Sigmoid colon (tissue), 7 donors: ENCODE measurements at places on chromosomes 6 and 20. TPM values are rescaled to one million over a fixed set of nuclear protein-coding genes. Genes with fewer than 3 reads are reported as not detected.

Gene RBM24
- 8.3 TPM for total RNA-seq

- no peak for DNase-seq
Observed at GRCh38 chr20:2914160-2914559, 40.9 kb downstream of the PTPRA start.

GRCh38 chr6:25193460-25194171 is 85.6 kb upstream of the CARMIL1 start:
- peak; percentile 76 for DNase-seq

DNA sequence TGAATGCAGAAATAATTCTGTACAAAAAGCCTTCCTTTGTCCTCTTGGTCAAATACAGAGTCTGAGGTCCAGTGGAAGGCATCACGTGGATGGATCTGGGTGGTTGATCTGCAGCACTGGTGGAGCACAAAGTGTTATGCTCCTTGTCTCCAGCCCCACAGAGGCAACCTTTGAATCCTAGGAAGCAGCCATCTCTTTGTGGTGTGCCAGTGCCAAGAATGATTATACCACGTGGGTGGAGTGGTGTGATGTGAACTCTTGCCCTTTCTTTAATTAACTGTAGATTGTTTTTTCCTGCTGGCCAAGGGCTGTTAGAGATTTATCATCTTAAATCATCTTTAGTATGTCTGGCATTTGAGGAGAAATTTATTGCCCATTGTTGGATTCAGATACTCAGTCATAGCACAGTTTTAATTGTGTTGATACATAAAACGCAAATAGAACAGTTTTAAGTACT is 31.1 kb downstream of the NCOA7 start:
- DNase-seq = no peak

- no peak for DNase-seq
Observed at GRCh38 chr6:6688951-6689350, 100.4 kb downstream of the LY86 start.

GRCh38 chr6:113907102-113907815 is 50.1 kb downstream of the MARCKS start:
- no peak for DNase-seq

DNA sequence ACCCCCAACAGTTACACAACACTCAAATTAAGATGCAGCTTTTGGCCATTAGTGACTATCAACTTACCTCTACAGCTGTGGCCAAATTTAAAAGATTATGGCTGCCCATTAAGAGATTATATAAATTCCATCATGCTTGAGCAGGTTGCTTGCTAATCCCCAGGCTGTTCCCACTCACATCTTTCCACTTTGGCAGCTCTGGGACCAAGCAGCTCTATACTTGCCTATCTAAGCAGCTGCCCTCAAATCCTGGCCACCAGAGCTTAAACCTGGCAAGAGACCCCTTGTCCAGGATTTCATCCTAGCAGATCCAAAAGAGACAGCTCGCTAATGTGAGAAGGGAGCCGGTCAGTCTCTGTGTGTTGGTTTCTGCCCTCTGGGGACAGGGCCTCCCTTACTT is 127.9 kb downstream of the SLC23A2 start:
- no peak for DNase-seq

DNA sequence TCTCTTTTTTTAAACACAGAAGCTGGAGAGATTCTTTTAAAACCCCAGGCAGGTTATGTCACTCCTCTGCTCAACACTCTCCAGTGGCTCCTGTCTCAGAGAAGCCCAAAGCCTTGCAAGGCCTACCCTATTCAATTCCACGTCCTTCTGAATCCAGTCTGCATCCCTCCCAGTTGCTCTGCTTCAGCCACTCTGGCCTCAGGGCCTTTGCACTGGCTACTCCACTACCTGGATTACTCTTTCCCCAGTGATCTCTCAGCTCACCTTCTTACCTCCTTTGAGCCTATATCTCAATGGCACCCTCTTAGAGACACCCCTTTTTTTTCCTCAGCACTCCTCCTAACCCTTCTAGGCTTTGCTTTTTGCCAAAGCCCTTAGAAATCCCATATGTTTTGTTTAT is 185.8 kb downstream of the CLIC5 start:
- DNase-seq = no peak

- peak; percentile 75 for DNase-seq
Observed at GRCh38 chr6:159761129-159761872, 544 bp upstream of the ACAT2 start.

GRCh38 chr20:59603176-59603575 is 1.2 kb upstream of the PHACTR3 start:
- DNase-seq = no peak

GRCh38 chr6:160929831-160930230 is 61.7 kb upstream of the MAP3K4 start:
- DNase-seq = no peak
